MCF 10A (cell line): ENCODE measurements at places on chromosomes 16 and 17. TPM values are rescaled to one million over a fixed set of nuclear protein-coding genes. Genes with fewer than 3 reads are reported as not detected.

- peak; percentile 47 for DNase-seq
These were observed 279.6 kb downstream of the HS3ST3B1 start for GRCh38 chr17:14580499-14580898.

- no peak for DNase-seq
These were observed 363.3 kb downstream of the SEC14L1 start for GRCh38 chr17:77503916-77504651.

DNA sequence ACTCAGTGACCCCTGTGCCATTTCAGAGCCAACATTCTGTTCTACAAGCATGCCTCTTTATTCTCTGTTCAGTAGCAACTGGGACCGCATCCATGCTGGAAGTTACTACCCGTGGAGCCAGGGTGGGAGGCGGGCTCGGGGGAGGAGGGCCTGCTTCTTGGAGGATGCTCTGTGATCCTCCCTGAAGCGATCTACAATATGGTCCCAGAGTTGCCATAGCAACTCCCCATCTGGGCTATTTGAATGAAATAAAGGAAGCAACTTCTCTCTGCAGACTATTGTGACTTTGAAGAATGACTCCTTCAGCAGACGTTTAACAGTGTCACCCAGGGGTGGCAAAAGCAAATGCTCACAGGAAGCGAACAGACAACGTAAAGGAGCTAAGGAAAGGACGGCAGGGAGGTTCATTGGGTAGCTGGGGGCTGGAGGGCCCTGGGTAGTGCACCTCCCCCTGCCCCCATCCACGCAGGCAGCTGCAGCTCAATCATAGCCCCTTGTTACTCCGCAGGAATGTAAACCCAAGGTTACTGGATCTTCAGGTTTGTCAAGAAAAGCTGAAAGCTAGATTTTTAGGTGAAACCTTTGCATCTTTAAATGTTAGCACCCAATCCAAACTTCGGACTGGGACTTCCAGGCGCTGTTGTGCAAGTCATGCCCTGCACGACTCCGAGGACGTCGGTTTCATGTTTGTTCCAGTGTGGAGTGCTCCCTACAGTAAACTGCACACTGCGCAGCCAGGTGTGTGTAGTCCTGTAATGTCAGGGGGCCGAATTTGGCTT lies 51.1 kb upstream of the MEAK7 start:
- no peak for DNase-seq

DNA sequence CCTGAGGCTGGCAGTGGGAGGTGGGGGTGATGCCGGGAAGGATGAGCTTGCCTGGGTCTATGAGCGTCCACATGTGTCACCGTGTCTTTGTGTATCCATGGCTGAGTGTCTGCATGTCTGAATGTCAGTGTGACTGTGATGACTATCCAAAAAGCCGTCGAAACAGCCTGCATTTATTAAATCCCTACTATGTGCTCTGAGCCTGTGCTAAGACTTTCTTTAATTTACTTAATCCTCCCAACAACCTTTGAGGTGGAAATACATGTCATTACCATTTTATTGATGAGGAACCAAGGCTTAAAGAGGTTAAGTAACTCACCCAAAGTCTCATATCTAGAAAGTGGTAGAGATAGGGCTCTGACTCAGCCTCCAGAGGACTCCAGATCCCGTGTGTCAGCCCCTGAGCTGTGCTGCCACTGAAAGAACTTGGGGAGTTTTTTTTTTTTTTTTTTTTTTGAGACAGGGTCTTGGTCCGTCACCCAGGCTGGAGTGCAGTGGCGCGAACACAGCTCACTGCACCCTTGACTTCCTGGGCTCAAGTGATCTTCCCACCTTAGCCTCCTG lies 20.0 kb downstream of the ARHGAP23 start:
- no peak for DNase-seq

GRCh38 chr16:89599451-89599858 lies 14.0 kb upstream of the DPEP1 start:
- peak; percentile 66 for DNase-seq

AATF gene
- 68.9 and 85.2 TPM in 2 replicates for total RNA-seq
